ENCODE measurements at places on chromosomes 13 and 19.

DNA sequence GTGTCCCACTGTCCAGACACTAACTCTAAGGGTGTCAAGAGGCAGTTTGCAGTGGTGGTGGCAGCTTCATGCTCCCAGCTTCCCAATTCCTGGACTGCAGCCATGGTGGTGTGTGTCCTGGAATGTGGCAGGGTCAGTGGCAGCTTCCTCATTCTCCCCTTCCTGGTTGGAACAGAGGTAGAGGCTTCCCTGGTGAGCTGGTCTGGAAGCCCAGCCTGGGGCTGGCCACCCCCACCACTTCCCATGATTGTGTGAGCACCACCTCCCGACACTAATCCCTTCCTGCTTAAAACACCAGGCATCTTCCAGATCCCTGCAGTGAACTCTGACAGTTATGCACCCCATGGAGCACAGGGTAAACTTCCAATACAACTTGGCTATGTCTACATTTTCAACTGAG, 134.9 kb downstream of the RAP2A start:
- DNase-seq, result no peak

GRCh38 chr13:68588623-68589022, 1358.5 kb upstream of the PCDH9 start:
- DNase-seq, result no peak

DNA sequence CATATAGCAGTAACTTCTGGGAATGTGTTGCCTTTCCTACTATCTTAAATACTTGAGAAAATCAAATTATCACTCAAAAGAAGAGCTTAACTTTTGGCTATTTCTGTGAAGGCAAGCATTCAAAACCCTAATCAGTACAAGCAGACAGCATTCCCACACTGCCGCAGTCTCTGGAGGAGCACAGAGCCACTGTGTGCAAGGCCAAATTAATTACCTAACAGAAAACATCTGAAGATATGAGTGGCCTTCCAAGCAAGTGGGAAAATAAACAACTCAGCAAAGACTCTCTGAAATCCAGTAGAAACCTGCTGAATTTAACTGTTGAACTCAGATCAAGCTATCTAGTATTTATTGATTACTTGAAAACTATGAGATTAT, 68.2 kb downstream of the COL4A1 start:
- no peak for DNase-seq

DNA sequence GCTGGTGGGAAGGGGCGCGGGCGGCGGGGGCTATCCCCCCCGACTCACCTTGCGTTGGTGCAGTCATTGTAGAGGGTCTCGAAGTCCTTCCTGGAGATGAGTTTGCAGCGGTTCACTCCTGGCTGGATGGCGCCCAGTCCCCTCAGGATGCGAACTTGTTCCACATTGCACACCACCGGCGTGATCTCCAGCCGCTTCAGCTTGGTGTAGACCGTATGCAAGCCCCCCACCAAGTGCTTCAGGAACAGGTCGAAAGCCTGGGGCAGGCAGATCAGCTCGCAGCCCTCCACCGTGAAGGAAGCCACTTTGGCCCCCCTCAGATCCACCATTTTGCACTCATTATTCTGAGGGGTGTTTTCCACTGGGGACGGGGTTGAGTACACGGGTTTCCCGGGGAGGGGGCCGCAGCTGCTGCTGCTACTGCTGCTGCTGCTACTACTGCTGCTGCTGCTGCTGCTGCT, 1.1 kb downstream of the DACH1 start:
- DNase-seq, result no peak

- DNase-seq, result no peak
Measured at GRCh38 chr19:23776507-23777205, 18.0 kb upstream of the ZNF681 start.

GRCh38 chr13:57991041-57991440, 359.5 kb downstream of the PCDH17 start:
- DNase-seq, result no peak

- no peak for DNase-seq
Measured at GRCh38 chr19:5023128-5023571, 54.2 kb downstream of the KDM4B start.

DNA sequence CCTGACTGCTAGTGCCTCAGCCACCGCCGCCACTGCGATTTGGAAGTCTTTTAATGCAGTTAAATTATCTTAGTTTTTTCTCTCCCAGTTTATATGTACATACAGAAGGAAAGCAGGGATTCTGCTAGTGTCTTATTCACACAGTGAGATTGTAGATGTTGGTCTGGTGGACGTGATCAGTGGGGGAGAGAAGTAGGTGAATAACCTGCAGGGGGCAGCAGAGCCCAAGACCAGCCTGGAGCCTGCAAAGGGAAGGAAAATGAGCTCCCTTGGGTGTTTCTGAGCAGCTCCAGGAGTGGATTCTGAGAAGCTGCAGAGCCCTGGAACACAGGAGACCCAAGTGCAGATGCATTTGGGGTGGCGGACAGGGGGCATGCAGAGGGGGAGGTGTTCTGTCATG, 26.3 kb downstream of the ZNF844 start:
- DNase-seq, result peak; percentile 81

GRCh38 chr19:18167975-18168645, 5.5 kb upstream of the IFI30 start:
- peak; percentile 72 for DNase-seq

All from upper lobe of right lung (tissue), 1 donor.